T-cell (primary cell): ENCODE measurements at places on chromosomes 7 and 10.

DNA sequence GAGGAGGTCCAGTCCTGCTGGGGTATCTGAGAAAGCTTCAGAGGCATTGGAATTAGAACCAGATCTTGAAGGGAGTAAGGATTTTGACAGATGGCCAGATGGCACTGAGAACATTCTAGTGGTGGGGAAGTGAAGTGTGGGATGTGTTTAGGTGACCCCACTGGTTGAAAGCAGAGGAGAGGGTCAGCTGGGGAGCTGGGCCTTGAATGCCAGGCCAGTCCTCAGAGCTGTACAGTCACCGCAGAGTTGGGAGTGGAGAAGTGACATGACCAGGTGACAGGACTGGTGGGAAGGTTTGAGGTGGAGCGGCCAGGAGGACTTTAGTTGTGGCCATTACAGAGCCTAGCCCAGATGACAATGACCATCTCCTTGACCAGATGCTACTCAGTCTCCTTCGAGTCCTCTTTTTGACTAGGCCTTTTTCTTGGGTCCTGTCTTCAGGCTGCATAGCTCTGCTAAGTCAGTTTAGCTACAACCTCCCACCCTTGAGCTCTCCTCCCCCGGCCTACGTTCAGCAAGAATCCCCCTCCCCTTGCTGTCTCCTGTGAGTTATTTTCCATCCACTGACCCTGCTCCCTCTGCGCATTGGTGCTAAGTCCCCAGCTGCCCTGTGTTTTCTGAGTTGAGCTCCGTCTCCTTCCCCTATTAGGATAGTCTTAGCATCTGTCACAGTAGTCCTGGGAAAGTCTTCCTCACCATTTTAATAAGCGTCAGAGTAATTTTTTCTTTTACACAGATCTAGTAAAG is 56.3 kb downstream of the CCNY start:
- DNase-seq, result no peak

DNA sequence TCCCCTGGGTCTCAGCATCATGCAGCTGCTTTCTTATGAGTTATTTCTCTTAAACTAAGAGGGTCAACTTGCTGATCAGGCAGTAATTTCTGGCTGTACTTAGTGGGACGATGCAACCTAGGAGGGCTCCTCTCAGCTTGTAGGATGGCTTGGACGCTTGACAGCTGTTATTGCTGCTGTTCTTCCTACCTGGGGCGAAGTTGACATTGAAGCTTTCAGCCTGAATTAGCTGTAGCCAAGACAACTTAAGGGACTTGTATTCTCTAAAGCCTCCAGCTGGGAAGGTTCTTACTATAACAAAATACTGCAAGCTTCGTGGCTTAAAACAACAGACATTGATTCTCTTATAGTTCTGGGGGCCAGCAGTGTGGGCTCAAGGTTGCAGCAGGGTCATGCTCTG is 224.9 kb downstream of the ACTR3B start:
- DNase-seq, result no peak

- no peak for DNase-seq
Observed at GRCh38 chr10:5305374-5305773, 59.4 kb upstream of the UCN3 start.

- no peak for DNase-seq
Observed at GRCh38 chr7:12210179-12211053, 678 bp upstream of the TMEM106B start.
